Stimulated activated CD8-positive, alpha-beta memory T cell treated with anti-CD3 and anti-CD28 coated beads, Interleukin-7, amount 100 ng/mL, for 48 hours (primary cell): ENCODE measurements at places on chromosomes 2 and 18.

DNA sequence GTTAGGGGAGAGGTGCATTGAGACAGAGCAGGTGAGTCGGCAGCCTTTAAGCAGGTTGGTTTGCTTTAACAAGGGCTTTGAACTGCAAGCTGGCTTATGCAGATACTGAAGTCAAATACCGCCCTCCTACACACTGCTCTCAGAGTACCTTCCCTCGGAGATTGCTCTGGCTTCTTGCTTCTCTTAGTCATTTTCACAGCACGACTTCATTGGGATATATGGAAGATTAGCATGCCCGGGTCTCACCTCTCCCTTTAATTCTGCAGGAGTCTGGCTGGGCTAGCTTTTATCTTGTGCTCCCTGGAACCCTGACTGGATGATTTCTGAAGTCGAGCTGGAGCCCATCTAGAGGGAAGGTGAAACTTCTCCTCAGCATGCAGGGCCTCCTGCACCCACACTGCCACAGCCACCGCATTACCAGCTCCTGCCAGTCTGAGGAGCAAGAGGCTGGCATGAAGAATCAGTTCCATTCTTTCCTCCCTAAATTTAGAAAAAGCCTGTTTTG, 395.5 kb upstream of the HNRNPA3 start:
- DNase-seq: no peak

- DNase-seq: no peak
Measured at GRCh38 chr2:233219848-233220247, 31.6 kb upstream of the ATG16L1 start.

DNA sequence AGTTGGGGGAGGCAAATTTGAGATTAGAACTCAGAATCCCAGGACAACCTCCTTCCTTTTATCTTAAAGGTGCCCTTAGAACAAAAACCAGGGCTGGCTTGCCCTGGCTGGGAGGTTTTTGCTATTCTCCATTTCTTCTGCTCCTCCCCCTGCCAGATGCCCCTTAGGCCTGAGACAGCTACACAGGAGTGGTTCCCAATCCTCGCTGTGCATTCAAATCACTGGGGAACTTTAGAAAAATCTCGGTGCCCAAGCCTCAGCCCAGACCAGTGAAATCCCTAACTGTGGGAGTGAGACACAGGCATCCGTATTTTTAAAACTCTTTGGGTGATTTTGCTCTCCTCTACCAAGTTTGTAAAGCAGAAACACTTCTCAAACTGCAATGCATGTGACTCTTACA, 38.8 kb downstream of the LBH start:
- DNase-seq: no peak

DNA sequence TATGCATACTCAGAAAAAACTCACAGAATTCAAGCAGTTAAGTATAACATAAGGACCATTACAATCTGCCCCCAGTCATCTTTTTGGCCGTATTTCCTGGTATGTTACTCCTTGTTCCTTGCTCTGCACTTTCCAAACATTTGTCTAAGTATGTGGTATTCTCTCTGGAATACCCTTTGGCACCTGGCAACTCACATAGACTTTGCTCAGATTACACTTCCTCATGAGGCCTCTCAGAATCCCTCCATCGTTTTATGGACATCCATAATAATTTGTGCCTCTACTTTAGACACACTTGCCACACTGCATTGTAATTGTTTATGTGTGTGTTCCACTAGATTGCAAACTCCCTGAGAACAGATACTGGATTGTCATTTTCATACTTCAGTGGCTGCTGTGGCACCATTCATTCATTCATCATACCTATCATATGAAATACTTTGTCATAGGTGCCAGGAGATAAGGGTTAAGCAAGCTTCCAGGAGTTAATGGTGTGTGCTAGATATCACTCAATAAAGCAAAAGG, 84.0 kb downstream of the HIBCH start:
- no peak for DNase-seq

DNA sequence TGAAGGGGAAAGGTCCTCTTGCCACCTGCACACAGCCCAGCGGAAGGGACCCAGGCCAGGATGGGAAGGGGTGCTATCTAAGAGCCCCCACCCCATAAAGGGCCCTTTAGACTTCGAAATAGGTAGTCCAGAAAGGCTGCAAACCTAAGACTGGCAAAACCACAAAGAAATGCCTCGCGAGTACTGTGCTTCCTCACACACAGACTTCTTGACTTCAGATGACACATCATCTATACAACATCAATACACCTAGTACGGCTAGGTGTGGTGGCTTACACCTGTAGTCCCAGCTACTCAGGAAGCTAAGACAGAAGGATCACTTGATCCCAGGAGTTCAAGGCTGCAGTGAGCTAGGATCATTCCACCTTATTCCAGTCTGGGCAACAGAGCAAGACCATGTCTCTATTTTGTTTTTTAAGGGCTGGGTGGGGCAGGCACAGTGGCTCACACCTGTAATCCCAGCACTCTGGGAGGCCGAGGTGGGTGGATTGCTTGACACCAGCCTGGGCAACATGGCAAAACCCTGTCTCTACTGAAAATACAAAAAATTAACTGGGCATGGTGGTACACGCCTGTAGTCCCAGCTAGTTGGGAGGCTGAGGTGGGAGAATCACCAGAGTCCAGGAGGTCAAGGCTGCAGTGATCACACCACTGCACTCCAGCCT, 125.8 kb downstream of the CABLES1 start:
- no peak for DNase-seq

- DNase-seq: no peak
Measured at GRCh38 chr2:182302174-182302573, 124.7 kb downstream of the PDE1A start.

GRCh38 chr2:198268519-198268918, 464.1 kb downstream of the PLCL1 start:
- no peak for DNase-seq

- no peak for DNase-seq
Measured at GRCh38 chr2:11708106-11708505, 38.1 kb upstream of the NTSR2 start.

DNA sequence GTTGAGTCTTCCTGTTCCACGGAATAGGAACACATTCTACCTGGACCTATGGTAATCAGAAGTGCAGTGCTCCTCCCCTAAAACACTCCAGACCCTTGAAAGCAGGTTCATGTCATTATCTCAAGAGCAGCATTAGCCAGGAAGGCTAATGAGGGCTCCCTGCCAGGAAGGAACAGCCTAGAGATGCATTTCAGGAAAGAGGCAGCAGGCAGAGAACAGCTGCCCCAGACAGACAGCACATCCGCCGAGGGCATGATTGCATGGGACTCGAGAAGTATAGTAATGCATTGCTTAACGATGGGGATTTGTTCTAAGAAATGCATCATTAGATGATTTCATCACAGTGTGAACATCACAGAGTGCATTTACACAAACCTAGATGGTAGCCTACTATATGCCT, 171.5 kb downstream of the ALK start:
- DNase-seq: no peak

DNA sequence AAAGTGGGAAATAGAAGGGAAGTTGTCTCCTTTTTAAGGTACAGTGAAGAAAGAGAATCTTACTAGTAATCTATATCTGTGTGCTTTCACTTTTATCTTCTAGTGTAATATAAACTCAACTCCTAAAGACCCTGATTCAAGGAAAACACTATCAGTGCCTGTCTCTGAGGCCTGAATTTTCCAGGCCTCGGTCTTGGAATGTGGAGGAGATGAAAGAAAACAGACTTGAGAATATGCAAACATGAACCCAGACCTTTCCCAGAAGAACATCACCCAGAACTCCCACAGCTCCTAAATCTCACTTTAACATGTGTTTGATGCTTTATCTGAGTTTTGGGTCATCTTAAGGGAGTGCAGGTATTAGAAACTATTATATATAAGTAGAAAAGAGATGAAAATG, 51.8 kb downstream of the EPB41L5 start:
- DNase-seq: no peak

GRCh38 chr2:98691303-98691702, 39.6 kb downstream of the MGAT4A start:
- DNase-seq: no peak

DNA sequence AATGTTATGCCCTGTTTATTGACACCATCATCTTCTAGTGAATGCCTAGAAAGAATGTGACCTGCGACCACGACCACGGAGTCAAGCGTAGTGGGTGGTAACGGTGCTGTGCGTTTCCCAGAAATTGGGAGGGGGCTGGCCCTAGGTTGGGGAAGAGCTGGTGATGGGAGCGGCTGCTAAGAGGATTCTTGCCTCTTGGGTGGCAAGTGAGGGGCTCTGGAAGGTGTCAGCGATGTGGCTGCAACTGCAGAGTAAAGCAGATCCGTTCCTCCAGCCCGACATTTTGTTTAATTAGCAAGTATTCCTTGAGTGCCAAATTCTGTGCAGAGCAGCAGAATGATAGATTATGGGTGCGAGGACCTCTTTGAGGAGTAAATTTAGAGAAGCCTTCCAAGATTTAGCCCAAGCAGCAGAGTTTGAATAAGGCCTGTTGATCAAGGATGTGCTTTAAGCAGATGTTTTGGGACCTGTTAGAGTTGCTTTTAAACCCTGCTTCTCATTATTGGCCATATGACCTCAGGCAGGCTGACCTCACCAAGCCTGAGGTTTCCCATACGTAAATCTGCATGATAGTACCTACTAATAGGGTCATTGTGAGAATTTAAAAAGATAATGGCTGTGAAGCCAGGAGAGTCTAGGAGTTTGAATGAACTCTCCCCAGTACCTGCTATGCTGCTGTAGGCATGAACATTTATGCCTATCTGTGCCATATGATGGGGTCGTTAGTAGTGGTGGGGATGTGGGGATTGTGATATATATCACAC, 287.7 kb downstream of the PTGR3 start:
- DNase-seq: no peak

GRCh38 chr18:76988827-76989646, 143.5 kb downstream of the MBP start:
- no peak for DNase-seq

- no peak for DNase-seq
Measured at GRCh38 chr18:58578835-58579560, 49.9 kb downstream of the ALPK2 start.

GRCh38 chr2:64972876-64973275, 16.3 kb upstream of the SLC1A4 start:
- DNase-seq: no peak

DNA sequence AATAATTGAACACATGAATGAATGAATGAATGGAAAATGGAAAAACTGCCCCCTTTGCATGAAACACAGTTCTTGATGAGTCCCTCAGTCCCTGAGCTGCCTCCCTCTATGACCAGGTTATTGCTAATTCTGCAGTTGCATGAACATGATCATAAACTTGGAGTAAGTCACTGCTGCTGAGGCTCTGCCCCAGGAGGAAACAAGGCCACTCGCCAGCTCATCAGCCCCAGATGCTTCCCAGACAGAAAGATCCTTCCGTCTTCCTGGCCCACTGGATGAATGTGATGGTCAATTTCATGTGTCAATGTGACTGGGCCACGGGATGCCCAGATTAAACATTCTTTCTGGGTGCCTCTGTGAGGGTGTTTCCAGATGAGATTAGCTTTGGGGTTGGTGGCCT, 16.4 kb downstream of the GPR45 start:
- no peak for DNase-seq

DNA sequence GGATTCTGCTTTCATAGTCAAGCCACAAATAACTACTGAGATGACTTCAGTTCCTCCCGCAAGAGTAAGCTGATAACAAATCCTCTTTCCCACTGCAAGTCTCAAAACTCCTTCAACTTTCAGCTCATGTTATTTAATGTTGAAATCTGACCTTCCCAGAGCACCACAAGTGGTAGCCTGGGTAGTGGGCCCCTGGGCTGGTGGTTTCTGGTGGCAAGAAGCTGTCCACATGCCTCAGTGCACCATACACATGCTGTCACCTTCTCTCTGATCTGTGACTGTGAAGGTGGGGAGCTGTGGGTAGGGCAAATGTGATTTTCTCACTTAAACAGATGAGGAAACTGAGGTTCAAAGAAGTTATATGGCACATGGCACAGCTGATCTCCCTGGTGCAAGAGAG, 246.1 kb upstream of the EPAS1 start:
- DNase-seq: no peak

GRCh38 chr2:162317861-162318327, 590 bp downstream of the IFIH1 start:
- no peak for DNase-seq

DNA sequence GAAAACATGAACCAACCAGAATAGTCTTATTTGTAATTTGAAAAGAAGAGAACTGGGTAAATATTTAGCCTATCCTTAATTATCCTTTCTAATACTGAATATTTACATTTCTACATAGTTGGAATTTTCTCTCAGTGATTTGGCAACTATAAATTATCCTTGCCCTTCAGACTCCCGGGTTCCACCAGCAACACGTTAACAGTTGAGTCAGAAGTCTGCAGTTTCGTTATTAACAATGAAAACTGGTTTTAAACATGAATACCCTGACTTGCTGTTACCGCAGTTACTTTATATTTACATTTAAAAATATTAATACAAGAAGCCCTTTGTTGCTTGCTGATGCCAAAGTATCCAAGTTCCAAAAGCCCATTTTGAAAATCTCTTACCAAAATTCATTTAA, 673.0 kb downstream of the ARHGAP15 start:
- no peak for DNase-seq

GRCh38 chr2:55111570-55112228, 61.4 kb upstream of the RTN4 start:
- DNase-seq: no peak

- DNase-seq: no peak
Measured at GRCh38 chr2:9895669-9896590, 52.7 kb downstream of the TAF1B start.
